HTR-8/SVneo (cell line): ENCODE measurements at places on chromosomes 2 and 18.

GRCh38 chr2:138000796-138001195 lies 36.5 kb downstream of the HNMT start:
- no peak for DNase-seq

DNA sequence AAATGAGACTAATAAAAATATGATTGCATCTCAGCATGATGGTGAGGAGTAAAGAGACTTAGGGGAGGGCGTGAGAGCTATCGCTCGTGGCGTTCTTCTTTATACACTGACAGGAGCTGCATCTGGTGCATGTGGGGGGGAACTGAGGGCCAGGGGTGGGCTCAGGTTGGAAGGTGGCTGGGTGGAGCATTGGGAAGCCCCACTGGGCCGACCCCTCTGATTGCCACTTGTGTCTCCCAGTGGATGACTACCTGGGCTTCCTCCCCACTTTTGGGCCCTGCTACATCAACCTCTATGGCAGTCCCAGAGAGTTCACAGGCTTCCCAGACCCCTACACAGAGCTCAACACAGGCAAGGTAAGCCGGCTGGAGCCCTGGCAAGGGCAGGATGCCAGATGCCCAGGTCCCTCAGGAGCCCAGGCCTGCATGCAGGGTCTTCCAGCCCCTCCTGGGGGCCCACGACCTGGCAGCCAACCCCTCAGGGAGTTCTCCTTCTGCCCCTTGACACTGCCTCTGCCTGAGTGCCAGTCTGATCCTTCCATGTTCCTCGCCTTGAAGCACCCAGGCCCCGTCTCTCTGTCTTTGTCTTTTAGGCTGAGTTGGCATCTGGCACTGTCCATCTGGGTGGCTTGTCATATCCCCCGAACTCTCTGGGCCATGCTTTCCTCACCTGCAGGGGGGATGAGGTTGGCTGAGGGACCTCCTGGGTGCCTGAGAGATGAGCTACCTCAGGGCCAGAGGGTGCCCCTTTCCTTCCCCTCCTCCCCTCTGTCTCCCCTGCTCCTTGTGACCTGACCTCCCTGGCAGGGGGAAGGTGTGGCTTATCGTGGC lies 97.7 kb downstream of the DYSF start:
- no peak for DNase-seq

DNA sequence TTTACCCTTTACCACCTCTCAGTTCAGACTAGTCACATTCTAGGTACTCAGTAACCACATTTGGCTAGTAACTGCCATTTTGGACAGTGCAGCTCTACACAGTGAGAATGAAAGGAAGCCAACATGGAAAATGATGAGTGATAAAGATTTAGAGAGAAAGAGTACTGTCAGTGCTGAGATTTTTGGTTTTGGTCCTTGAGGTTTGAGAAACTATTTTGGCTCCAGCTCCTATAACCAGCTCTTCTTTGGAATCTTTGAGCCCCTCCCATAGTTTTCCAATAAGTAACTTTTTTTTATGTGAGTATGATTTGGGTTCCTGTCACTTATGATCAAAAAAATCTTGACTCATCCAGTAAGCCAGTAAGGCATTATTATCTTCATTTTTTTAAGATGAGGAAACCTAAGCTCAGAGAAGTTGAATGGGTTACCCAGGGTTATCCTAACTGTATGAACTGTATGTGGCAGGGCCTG lies 173.0 kb downstream of the BABAM2 start:
- no peak for DNase-seq

DNA sequence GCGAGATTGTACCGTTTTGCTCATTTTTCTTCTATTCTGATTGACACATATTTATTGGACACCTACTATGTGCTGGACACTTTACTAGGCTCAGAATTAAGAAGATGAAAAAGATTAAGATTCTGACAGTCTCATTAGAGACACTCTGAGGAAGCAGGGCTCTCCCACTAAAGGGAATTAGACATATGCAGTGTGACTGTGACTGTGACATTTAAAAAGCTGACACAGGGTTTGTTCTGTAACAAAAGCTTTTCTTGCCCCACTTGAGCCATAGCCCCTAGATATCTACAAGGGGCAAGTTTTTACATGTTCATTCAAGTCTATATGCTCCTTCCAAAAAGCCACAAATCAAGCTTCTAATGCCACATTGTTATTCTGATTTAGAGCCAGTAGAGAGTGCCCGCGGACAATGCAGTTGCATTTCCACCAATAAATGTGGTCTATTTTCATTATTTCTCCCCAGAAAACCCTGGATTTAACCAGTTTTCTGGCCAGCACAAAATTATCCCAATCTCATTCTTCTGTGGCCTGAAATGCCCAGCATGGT lies 9.8 kb downstream of the ARHGAP25 start:
- DNase-seq, result no peak

DNA sequence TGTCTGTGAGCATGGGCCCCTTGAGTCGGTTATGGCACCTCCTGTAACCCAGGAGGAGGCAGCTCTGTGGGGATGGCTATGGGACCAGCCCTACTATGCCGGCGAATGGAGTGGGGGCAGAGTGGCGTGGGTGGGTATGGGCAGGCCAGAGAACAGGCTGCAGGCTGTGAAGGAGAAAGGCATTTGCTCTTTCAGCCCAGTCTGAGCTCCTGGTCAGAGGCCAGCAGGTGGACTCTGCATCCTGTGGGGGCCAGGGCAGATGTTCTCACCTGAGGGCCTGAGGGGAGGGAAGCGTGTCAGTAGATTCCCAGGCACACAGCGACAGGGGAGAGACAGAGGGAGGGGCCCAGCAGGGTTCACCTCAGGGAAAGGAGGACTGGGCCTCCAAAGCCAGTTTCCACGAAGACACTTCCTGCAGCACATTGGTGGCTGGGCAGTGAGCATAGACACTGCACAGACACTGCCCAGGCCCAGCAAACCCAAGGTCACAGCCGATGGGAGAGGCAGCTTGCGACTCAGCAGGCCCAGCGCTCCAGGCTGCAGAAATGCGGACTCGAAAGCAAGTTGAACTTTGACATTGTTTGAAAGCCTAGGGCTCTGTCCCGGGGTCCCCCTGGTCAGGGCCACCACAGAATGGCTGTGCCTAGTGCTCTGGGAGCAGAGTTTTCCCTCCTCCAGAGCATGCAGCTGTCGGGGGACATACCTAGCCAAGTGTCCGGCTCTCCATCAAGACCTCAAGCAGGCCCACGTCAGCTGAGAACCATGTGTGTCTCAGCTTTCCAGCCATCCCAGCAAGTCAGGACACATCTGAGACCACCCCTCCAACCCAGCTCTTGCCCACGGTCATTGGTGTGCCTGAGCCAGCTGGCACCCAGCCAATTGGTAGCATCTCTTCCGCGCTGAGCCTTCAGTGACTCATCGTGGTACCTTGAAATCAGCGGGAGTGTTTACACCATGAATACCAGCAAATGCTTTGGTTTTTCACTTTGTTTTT lies 53.8 kb downstream of the TGOLN2 start:
- DNase-seq, result peak; percentile 86

- DNase-seq, result no peak
These were observed 25.0 kb downstream of the EMX1 start for GRCh38 chr2:72942293-72942692.

- no peak for DNase-seq
These were observed 55.7 kb downstream of the KCNG2 start for GRCh38 chr18:79853303-79853992.

DNA sequence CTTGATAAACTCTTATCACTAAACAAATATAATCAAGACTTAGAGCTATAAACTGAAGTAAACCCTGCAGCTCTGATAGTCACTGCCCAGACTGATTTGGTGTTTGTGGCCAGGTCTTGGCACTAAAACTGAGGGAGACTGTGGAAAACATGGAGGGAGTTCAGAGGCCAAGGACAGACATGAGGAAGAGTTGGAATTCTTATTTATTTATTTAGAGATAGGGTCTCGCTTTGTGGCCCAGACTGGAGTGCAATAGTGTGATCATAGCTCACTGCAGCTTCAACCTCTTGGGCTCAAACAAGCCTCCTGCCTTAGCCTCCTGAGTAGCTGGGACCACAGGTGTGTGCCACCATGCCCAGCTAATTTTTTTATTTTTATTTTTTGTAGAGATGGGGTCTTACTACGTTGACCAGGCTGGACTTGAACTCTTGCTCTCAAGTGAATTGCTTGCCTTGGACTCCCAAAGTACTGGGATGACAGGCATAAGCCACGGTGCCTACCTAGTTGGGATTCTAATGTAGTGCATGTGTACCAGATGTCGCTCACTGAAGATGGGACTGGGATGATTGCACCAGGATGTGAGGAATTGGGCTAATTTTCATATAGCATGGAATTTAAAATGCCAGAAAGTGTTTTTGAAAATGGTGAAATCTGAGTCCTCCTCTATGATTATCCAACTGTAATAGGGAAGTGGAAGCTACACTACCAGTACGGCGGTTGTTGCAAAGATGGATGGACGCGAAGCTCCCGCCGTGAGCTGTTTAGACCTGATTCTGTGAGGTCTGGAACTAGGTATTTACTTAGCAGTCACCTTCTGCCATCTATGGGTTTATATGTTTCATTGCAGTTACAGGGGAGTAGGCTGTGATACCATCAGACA lies 52.7 kb upstream of the CTLA4 start:
- peak; percentile 71 for DNase-seq

- DNase-seq, result no peak
These were observed 480.9 kb upstream of the TMEFF2 start for GRCh38 chr2:192675681-192676080.

DNA sequence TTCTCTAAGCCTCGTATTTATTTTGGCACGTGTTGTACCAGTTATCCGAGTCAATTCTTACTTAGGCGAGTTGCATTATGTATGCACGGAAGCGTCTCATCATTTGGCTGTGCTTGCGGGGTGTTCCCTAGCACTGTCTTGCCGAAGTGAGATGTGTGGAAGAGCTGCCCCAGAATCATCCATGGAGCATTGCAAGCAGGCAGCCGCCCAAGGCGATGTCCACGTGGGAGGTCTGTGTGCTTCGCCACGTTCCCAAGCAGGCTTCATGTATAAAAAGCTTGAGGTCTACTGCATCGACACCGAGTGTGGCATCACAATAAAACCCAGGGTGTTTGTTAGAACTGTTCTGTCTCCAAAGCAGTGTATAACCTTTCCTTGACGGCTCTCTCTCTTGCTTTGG lies 849.9 kb downstream of the DCDC2C start:
- DNase-seq, result no peak

DNA sequence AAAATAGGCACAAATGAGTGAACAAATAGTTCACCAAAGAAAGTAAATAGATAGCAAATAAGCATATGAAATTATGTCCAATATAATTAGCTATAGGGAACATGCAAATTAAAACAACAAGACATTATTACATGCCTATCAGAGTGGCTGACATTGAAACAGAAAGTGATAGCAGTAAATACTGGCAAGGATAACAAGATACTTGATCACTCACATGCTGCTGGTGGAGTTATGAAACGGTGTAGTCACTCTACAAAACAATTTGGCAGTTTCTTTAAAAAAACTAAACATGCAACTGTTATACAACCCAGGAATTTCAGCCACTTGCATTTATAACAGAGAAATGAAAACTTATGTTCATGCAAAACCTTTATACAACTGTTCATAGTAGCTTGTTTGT lies 439.2 kb upstream of the ACVR2A start:
- no peak for DNase-seq

DNA sequence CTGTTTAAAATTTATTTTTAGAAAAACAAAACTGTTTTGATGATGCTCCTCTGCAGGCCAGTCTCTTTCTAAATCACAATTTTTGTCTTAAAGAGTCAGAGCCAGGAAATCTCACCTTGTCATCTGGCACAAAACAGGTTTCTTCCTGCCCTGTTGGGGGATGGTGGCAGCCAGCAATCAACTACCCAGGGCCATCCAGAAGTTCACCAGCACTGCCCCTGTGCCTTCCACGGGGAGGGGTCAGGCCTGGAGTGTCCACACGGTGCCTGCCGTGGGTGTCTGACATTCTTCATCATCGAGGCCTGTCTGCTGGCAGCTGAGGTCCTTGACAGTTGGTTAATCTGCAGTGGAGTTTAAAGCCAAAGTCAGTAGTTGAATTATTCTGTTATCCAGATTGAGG lies 40.0 kb upstream of the BMP10 start:
- no peak for DNase-seq

DNA sequence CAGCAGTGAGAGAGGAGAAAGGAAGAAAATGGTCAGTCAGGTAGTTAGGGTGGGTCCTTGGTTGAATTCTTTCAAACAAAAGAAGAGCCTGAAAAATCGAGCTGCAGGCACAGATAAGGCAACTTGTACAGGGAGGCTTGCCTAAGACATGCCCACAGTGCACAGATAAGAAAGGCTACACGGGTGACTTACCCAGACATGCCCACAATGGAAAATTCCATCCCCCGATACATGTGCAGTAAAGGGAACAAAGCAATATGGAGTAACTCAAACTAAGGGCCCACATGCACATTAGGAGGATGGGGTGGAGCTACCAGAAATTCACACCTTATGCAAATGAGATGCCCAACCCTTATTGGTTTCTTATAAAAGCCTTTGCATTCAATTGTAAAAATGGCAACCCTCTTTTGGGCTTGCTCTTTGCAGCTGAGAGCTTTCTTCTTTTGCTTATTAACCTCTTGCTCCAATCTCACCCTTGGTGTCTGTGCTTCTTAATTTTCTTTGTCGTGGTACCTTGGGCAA lies 110.3 kb upstream of the RMP24 start:
- DNase-seq, result no peak

GRCh38 chr2:231853105-231853504 lies 66.9 kb downstream of the COPS7B start:
- no peak for DNase-seq

DNA sequence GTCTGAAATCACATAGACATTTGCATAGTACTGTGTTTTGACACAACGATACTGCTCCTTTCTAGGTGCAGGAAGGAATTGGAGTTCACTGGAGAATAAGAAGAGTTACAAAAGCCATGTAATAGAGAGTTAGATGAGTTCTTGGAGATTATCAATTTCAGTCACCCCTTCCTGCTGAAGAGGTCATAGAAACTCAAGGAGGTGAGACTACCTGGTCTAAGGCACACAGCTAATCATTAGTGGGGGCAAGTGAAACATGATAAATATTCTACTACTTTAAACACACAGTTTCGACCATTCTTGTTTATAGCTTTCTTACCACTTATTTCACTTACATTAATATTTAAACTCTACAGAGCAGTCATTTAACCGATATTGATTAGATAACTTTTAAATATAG lies 286.9 kb upstream of the NXPH2 start:
- no peak for DNase-seq

DNA sequence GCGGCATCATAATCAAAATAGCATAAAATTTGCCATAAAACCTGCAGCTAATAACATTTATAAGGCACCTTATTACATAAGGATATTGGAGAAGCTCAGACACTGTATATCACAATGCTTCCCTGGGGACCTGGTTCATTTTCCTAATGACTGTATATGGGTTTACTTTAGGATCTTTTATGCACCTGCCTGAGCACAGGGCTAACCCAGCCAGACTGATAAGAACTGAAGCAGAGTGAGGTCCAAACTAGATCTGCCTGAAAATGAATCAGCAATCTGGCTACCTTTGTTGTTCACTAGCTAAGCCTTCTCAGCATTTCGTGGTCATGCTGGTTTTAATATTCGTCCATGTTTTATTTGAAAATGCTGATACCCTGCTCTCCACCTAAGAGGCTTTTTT lies 1922.3 kb upstream of the CELF4 start:
- no peak for DNase-seq

GRCh38 chr2:99960790-99961189 lies 181.6 kb downstream of the AFF3 start:
- DNase-seq, result no peak

GRCh38 chr18:32391126-32391525 lies 79.6 kb downstream of the GAREM1 start:
- no peak for DNase-seq

GRCh38 chr2:206584323-206585116 lies 57.8 kb upstream of the FAM237A start:
- no peak for DNase-seq
